Panc1 (cell line): ENCODE measurements at places on chromosomes 12 and 14. TPM values are rescaled to one million over a fixed set of nuclear protein-coding genes. Genes with fewer than 3 reads are reported as not detected.

DNA sequence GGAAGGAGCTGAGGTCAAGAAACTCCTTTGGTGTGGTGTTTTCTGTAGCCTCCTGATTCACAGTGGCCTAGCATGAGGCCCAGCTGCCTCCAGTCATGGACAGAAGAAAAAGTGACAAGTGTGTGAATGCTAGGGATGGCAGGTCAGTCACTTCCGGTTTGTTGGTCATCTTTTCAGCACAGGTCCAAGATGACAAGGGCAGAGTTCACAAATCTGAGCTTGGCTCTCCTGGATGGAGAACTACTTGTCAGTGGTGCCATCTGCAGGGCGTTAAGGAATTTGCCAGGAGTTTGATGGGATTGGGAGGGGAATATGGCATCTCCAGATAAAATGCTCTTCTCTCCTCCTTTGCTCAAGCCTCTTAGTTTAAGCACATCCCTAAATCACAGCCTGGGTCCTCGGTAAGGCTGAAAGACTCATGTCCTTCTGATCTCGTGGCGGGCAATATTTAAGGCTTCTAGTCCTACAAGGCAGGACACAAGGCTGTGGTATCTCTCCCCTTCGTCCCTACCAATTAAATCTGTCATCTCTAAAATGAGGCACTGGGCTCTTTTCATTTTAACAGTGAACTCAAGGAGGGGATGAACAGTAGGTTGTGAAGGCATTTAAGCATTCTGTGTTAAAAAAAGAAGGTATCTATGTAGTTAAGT is 10.0 kb downstream of the TUBA1B start:
- H3K27ac ChIP-seq = no peak overlapping the region
- peak; percentile 72 for DNase-seq
- no peaks in the 10 kb centered on the region for H3K27me3 ChIP-seq
- H3K4me3 ChIP-seq = no peak overlapping the region

DNA sequence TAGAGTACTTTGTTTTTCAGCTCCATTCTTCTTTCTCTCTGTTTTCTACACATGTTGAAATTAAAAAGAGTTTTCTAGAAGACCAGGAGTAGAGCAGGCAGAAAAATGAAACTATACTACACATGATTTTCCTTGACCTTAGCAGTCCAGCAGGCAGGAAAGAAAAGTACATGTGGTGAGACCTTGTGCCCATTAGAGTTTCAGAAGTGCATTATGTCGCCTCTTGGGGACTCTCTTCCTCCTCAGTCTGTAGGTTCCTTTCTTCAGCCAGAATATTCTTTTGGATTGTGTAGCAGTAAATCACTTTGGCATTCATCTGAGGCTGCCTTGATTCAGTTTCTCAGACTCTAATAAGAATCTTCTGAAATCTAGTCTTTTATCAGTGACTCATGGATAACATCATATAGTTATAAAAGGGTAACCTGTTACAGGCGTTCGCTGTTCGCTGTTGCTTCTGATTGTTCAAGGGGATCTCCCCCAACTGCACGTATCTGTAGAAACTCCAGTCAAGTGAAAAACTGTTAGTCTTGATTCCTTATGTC is 161.8 kb downstream of the ANO4 start:
- H3K4me1 ChIP-seq = no peaks in the 10 kb centered on the region
- H3K27me3 ChIP-seq = no peaks in the 10 kb centered on the region
- no peaks in the 10 kb centered on the region for H3K36me3 ChIP-seq
- DNase-seq = no peak

GRCh38 chr12:75452675-75453330 is 27.8 kb upstream of the GLIPR1 start:
- no peaks in the 10 kb centered on the region for H3K36me3 ChIP-seq
- peak overlapping the region; percentile 27; the same call in 1 of the 2 replicates for H3K27ac ChIP-seq
- H3K27me3 ChIP-seq = no peaks in the 10 kb centered on the region

DNA sequence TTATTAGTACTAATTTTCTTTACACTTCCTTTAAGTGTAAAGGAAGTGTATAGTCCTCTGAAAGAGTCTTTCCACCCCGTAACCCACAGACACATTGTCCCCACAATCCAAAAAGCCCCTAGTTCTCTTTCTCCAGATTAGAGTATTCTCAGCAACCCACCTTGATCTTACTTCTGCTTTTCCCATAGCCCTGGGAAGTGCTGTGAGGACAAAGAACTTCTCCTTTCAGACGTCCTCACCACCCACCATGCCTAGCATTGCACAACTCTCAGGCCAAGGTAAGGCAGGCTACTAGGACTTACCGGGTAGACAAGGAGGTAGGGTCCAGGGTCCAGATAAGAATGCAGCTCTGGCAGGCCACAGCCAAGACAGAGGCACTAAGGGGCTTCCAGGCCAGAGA is 7.4 kb downstream of the AAAS start:
- peaks cover 3% of the 10 kb centered on the region for H3K36me3 ChIP-seq
- no peaks in the 10 kb centered on the region for H3K4me1 ChIP-seq
- DNase-seq = no peak
- no peak overlapping the region for H3K4me3 ChIP-seq
- no peaks in the 10 kb centered on the region for H3K27me3 ChIP-seq
- no peak overlapping the region for H3K27ac ChIP-seq

DNA sequence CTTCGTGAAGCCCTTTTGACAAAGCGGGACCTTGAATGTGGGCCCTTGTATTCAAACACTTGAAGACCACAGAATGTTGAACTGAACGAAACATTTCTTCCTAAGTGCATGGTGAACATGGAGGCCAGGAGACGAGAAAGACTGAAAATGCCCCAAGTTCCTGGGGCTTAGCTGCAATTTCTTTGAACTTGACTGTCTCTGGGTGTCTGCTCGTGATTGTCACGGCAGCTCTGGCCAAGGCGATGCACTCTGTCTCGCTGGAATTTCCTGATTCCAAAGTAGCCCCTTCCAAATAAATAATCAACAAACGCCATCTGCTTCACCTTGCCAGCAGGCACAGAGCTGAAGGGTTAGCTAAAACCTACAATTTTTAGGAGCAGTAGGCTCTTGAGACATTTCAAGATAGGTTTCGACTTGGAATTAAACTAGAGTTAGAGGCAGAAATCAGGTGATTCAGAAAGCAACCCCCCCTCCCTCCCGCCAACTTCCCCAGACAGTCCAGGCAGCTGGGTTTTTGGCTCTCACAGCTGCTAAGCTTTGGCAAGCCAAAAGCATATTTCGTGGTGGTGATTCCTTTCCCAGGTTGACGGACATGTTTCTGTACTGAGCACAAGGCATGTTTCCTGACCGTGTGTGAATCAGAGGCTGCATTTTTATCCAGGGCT is 13.5 kb upstream of the IRF2BPL start:
- no peak for DNase-seq
- no peaks in the 10 kb centered on the region for H3K27me3 ChIP-seq
- H3K27ac ChIP-seq = peak overlapping the region; percentile 99
- H3K4me1 ChIP-seq = peaks cover 95% of the 10 kb centered on the region
- no peak overlapping the region for H3K4me3 ChIP-seq
- H3K36me3 ChIP-seq = no peaks in the 10 kb centered on the region

- no peak for DNase-seq
- no peaks in the 10 kb centered on the region for H3K27me3 ChIP-seq
- no peaks in the 10 kb centered on the region for H3K36me3 ChIP-seq
- H3K27ac ChIP-seq = no peak overlapping the region
- no peaks in the 10 kb centered on the region for H3K4me1 ChIP-seq
Observed at GRCh38 chr12:11839091-11839641, 189.7 kb downstream of the ETV6 start.

DNA sequence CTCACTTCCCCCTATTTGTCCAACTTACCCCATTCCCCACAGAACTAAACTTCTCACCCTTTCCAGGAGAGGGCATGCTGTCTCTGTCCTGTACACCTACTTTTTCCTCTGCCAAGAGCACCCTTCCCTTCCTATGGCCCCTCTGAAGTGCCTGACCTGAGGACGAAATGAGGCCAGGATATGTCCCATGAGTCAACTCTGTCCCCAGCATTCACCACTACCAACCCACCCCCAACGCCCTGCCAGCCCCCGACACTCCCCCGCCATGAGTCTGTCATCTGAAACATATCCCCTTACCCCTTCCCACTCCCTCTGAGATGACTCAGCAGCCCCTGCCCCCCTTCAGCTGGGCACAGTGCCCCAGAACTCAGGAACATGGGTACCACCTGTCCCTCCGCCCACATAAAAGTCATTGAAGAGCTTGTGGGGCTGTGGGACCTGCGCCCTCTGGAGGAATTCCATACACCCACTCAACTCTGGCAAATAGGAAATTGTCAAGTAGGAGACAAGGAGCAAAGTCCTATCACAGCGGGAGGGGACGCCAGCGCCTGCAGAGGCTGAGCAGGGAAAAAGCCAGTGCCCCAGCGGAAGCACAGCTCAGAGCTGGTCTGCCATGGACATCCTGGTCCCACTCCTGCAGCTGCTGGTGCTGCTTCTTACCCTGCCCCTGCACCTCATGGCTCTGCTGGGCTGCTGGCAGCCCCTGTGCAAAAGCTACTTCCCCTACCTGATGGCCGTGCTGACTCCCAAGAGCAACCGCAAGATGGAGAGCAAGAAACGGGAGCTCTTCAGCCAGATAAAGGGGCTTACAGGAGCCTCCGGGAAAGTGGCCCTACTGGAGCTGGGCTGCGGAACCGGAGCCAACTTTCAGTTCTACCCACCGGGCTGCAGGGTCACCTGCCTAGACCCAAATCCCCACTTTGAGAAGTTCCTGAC is 26.3 kb downstream of the ITGA7 start:
- DNase-seq = no peak
- peaks cover 2% of the 10 kb centered on the region; the same call in 1 of the 2 replicates for H3K27me3 ChIP-seq

- H3K27ac ChIP-seq = no peak overlapping the region
- H3K36me3 ChIP-seq = no peaks in the 10 kb centered on the region
- no peaks in the 10 kb centered on the region for H3K27me3 ChIP-seq
- no peak for DNase-seq
- H3K4me3 ChIP-seq = no peak overlapping the region
Observed at GRCh38 chr14:24378981-24379906, 11.3 kb downstream of the NFATC4 start.

DNA sequence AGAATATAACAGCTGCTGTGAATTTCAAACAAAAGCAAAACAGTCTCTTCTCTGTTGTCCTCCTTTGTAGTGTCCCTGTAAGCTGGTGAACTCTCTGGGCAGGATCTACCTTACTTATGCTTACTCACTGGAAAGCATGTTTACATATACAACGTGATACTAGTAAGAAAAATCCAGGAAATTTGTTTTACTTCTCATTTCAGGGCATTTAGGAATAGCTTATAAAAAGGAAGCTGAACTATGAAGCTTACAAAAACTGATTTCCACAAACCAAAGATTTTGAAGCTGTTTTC is 311.0 kb downstream of the NOVA1 start:
- no peak overlapping the region for H3K27ac ChIP-seq
- H3K4me3 ChIP-seq = no peak overlapping the region
- H3K27me3 ChIP-seq = no peaks in the 10 kb centered on the region
- H3K36me3 ChIP-seq = no peaks in the 10 kb centered on the region
- H3K4me1 ChIP-seq = no peaks in the 10 kb centered on the region

DNA sequence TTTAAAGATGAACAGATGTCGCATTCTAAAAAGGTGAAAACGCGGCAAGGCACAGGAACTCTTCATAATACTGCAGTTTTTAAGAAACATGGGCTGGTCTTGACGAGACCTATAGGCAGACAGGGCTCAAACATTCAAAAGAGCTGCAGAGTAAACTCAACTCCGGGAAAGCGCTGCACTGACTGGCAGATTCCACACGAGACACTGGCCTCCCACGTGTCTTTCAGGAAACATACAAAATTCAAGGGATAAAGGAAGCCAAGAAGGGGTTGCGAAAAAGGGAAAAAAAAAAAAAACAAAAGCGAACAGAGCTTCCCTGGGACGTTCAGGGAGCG is 614 bp upstream of the ARF6 start:
- H3K27me3 ChIP-seq = no peaks in the 10 kb centered on the region
- H3K4me3 ChIP-seq = peak overlapping the region; percentile 80
- peak overlapping the region; percentile 97 for H3K27ac ChIP-seq
- DNase-seq = no peak
- H3K36me3 ChIP-seq = peaks cover 7% of the 10 kb centered on the region
- no peaks in the 10 kb centered on the region; the same call in 1 of the 2 replicates for H3K4me1 ChIP-seq

DNA sequence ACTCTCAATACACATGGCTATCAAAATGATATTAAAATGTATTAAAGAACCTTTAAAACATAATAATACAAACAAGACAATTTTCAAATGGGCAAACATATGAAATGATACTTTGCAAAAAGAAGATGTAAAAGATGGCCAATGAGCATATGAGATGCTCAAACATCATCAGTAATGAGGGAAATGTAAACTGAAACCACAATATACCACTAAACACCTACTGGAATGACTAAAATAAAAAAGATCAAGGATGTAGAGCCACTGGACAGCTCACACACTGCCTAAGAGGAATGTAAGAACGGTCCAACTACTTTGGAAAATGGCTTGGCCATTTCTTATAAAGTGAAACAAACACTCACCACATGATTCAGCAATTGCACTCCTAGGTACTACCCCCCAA is 97.2 kb upstream of the BBS10 start:
- no peak overlapping the region for H3K27ac ChIP-seq
- no peaks in the 10 kb centered on the region; the same call in 1 of the 2 replicates for H3K4me1 ChIP-seq
- H3K27me3 ChIP-seq = no peaks in the 10 kb centered on the region
- no peak for DNase-seq
- no peak overlapping the region for H3K4me3 ChIP-seq

DNA sequence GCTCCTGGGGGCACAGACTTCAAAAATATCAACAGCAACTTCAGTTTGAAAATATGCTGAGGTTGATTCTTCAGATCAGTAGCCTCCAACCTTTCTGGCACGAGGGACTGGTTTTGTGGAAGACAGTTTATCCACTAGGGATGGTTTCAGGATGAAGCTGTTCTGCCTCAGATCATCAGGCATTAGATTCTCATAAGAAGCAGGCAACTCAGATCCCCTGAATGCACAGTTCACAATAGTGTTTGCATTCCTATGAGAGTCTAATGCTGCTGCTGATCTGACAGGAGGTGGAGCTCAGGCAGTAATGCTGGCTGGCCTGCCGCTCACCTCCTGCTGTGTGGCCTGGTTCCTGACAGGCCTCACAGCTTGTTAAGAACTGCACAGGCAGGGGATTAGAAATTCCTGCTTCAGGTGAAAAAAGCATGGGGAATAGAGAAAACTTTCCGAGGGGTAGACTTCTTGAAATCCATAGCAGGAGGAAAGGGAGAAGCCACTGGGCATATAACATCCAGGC is 12.8 kb downstream of the EPYC start:
- no peak overlapping the region for H3K4me3 ChIP-seq
- H3K36me3 ChIP-seq = no peaks in the 10 kb centered on the region; the same call in 1 of the 2 replicates
- DNase-seq = no peak
- no peaks in the 10 kb centered on the region for H3K4me1 ChIP-seq

DNA sequence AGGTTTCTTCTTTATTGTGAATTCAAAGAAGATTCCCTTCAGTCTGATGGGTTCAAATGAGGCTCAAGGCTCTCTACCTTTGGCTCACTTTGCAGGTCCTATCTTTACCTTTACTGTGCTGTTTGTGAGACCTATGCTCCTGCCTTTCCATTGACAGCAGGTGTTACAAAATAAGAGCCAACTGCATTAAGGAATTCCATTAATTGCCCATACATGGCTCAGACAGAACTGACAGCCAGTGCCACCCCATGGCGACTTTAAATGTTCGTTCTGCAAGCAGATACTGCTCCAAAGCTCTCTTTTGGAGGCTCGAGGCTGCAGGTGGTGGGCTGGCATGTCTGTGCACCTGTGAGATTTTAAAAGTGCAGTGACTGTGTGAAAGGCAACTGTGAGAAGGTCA is 44.7 kb downstream of the RBM19 start:
- no peaks in the 10 kb centered on the region for H3K4me1 ChIP-seq
- H3K27me3 ChIP-seq = no peaks in the 10 kb centered on the region
- no peak for DNase-seq
- H3K36me3 ChIP-seq = peaks cover 2% of the 10 kb centered on the region
- H3K27ac ChIP-seq = no peak overlapping the region
- no peak overlapping the region for H3K4me3 ChIP-seq

Gene LRCOL1
- total RNA-seq = not detected

Gene HOXC9
- total RNA-seq = 37.2 TPM

Gene DAO
- not detected for total RNA-seq

Gene ACOT6
- total RNA-seq = not detected

Gene SLC6A15
- total RNA-seq = 0.36 TPM

Gene DDX54
- 101 TPM for total RNA-seq

Gene SMIM41
- not detected for total RNA-seq

Gene MYF6
- not detected for total RNA-seq

Gene LBHD2
- total RNA-seq = not detected
